Non-pigmented ciliary epithelial cell (primary cell): ENCODE measurements at places on chromosomes 16 and 17.

- no peak for DNase-seq
Observed at GRCh38 chr17:50468304-50469207, at the start of gene CHAD. Gene CHAD, minus strand, starts transcription at chr17:50468880. Its CDS starts 67 bp downstream, at chr17:50468813.

GRCh38 chr17:60106340-60107059 is 27.8 kb upstream of the HEATR6 start:
- DNase-seq: no peak

GRCh38 chr17:81272616-81273015 is 22.5 kb downstream of the SLC38A10 start:
- DNase-seq: no peak

- DNase-seq: no peak
Observed at GRCh38 chr17:69962436-69962995, 112.5 kb upstream of the KCNJ16 start.

DNA sequence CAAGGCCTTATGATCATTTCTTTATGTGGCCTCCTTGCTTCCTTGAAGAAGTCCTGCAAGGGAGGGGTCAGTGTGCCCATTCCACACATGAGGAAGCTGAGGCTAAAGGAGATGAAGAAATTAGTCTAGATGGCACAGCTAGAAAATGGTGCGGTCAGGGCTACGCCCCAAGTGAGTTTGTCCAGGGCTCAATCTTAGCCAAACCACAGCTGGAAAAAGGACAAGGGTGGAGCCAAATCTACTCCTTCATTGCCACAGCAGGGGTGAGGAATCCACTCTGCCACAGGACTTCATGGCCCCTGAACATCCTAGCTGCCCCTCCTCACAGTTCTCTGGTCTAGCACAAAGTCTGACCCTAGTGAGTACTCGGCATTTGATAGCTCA is 16.2 kb downstream of the BEAN1 start:
- DNase-seq: no peak

DNA sequence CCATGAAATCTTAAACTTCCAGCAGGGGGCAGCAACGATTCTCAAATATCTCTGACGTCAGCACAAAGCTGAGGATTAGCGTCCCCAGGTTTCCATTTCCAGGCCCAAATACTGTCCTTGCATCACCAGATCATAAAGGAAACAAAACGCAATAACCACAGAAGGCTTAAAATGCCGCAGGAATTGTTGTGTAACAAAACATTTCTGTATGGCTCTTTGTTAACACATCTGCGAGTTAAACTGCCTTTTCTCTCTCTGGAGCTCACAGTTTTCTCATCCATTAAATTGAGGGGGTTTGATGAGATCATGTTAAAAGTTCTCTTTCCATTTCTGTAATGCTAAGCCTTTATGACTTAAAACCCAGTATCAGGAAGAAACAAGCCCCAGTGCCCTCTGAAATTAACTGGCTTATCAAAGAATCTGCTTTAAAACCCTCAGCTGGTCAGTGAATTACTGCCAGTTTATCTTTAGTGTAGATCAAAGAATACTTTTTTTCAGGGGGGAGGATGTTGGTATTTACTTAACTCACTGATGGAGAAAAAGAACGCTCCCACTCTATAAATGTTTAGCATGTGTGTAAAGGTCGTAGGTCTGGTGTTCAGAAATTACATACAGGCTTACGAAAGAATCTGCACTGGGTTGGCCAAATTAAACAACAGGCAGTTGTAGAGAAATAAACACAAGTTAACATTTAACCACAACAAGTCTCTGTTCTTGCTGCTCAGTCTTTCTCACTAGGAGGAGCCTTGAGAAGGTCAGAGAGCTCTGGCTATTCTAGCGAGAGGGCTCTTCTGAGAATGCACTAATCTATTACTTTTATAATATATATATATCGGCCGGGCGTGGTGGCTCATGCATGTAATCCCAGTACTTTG is 10.6 kb upstream of the TERF2 start:
- peak; percentile 89 for DNase-seq

DNA sequence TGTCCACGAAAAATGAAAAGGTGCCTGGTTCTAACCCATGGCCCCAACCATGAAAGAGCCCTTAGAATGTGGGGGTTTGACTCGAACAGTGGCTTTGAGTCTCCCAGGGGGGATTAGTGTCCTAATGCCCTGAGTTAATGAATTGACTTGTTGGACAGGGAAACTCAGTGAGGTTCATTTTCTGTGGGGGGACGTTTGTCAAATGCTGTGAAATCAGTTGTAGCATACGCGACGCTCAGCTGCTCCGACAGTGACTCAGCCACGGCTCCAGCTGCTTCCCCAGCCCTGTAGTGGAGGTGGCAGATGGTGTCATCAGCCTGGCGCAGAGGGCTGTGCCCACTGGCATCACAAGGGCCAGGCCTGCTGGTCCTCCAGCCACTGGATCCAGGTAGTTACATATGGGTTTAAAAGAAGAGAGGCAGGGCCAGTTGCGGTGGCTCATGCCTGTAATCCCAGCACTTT is 3.9 kb upstream of the TMEM235 start:
- no peak for DNase-seq

GRCh38 chr16:72847187-72848027 is 200.5 kb downstream of the ZFHX3 start:
- DNase-seq: no peak

- peak; percentile 48 for DNase-seq
Observed at GRCh38 chr17:67105213-67105612, 60.9 kb downstream of the CACNG1 start.

DNA sequence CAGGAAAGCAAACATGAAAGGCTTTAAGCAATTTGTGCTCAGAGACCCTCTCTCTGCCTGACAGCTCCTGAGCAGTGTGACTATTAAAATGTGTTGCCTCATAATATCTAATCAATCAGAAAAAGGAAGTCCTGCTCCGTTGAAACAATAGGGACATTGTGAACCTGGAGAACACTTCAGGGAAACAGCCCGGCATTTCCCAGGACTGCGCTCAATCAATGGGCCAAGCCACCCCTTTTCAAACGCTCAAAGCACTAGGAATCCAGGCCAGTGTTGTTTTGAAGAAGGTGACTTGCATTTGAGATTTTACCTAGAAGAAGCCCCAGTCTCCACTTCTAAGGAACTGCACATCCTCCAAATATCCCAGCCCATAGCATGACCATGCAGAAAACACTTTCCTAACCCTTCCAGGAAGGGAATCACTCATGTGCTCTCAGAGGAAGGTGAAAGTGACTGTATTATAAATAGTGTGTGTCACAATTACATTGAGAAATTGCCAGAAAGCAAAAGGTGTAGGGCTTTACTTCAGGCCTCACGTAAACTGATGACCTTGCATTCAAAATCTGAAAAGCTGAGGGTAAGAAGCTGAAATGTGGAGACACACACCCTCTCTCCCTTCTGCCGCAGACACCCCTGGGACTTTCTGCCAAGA is 19.4 kb downstream of the CDRT4 start:
- DNase-seq: no peak

- no peak for DNase-seq
Observed at GRCh38 chr16:66274335-66275110, 92.0 kb upstream of the CDH5 start.

DNA sequence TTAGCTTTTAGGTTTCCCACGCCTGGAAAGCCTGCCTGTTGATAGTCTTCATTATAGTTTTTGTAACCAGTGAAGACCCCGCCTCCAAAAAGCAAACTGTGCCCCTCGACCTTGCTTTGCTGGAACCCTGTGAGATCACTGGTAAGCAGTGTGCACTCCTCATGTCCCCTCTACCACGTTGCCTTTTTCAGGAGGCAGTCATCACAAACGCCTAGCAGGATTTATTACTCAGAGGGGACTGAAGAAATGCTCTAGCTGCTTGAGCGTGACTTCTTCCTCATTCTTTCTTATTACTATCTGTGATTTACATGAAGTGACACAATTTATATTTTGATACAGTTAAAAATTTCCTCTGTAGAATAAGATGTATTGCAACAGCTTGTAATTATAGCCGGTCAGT is 6.5 kb upstream of the KRTAP3-1 start:
- no peak for DNase-seq

- no peak for DNase-seq
Observed at GRCh38 chr16:14602443-14602963, 27.6 kb downstream of the PARN start.

DNA sequence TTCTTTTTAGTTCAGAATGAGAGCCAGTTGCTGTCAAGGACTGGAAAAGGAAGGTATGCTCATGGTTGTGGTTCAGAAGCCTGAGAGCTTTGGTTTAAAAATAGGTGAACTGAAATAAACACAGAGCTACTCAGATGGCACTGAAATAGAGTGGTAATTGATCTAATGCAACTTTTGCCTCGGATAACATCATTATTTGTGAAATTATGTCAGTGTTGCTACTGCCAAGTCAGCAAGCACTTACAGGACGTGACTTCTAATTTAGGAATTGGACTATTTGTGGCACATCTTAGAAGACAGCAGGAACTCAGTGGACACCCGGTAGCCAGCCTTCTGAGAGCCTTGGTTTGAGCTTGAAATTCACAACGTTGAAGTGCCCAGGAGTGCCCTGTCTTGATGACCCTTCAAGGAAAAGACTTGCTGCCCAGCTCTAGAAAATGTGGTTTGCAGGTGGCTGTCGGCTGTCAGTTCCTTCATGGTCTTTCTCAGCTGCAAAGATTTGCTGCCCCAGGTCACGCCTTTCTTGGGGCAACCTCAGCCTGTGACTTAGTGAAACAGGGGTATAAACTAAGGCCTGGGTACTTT is 42.0 kb upstream of the XYLT1 start:
- DNase-seq: no peak

GRCh38 chr16:4006397-4006999 is 109.7 kb downstream of the ADCY9 start:
- no peak for DNase-seq

GRCh38 chr16:15035163-15035729 is 20.6 kb downstream of the NTAN1 start:
- no peak for DNase-seq

GRCh38 chr16:75556431-75556950 is 439 bp upstream of the TMEM231 start:
- no peak for DNase-seq

DNA sequence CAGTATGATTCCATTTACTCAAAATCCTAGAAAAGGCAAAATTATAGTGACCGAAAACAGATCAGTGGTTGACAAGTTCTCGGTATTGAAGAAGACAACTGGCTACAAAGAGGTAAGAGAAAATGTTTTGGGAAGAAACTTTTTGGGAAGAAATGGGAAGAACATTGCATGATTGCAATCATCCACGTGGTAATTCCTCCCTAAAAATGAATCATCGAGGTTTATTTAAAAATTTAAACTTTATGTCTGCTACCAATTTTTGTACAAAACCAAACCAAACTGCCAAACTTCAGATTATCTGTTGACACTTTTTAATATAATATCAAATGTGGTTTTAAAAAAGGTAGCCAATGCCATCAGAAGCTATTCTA is 8.1 kb downstream of the SMURF2 start:
- DNase-seq: no peak

DNA sequence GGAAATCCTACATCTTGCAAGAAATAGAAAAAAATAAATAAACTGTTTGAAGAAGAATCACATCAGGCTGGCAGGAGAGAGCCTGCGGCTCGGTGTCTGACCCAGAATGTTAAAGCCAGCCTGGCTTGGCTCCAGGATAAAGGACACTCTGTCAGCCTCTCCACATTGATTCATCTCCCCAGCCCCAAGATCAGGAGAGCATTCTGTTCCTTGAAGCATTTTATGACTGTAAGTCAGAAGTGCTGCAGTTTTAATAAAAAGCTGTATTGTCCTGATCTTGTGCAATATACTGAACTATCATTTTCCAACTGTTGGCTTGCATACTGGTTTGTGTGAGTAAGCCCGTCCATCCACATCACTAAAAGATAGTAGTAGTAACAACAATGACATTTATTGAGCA is 426.6 kb downstream of the HAPSTR1 start:
- DNase-seq: no peak

GRCh38 chr16:88764913-88765349 is 20.1 kb downstream of the PIEZO1 start:
- no peak for DNase-seq

- no peak for DNase-seq
Observed at GRCh38 chr16:81478876-81479511, 34.4 kb downstream of the CMIP start.

DNA sequence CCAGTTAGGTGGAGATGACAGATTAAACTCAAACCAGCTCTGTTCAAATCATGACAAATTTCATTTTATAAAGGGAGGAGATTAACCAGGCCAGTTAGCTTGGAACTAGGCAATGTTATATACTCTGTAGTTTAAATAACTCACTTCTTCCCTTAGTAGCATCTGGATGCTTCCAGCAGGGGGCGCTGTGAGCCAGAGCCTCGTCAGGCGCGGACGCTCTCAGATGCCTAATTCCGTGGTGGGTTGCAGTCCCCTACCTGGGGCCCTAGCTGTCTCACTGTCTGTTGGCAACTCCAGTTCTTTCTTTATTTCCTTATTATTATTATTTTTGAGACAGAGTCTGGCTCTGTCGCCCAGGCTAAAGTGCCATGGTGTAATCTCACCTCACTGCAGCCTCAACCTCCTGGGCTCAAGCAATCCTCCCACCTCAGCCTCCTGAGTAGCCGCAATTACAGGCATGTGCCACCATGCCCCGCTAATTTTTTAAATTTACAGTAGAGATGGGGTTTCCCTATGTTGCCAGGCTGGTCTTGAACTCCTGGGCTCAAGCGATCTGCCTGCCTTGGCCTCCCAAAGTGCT is 17.3 kb upstream of the WFDC1 start:
- no peak for DNase-seq

DNA sequence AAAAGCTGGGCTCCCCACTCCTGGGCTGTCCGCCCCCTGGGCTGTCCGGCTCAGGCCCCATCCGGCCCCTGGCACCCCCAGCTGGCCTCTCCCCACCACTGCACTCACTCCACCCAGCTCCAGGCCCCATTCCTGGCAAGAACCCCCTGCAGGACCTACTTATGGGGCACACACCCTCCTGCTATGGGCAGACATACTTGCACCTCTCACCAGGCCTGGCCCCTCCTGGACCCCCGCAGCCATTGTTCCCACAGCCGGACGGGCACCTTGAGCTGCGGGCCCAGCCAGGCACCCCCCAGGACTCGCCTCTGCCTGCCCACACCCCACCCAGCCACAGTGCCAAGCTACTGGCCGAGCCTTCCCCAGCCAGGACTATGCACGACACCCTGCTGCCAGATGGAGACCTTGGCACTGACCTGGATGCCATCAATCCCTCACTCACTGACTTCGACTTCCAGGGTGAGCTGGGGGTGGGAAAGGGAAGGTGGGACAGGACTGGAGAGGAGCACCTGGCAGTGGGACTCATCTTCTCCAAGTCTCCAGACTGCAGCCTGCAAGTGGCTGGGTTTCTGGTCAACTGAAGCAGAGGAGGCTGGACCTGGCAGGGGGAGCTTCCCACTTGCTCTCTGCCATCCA is 17.6 kb downstream of the UNC119 start:
- DNase-seq: no peak

DNA sequence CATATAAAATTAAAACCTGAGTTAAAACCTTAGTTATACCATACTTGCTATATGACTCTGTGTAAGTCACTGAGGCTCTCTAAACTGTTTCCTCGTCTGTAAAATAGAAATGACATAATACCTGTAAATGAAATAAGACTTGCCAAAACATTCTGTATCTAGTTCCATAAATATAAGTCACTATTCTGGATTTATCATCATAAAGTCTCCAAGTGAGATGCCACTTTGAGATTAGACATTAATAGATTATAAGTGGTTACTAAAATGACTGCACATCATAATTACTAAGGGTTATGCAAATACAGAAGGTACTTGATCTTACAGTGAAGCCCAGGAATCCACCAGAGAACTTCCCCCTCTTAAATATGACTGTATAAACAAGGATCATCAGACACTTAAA is 12.0 kb upstream of the BRIP1 start:
- no peak for DNase-seq
